HuH-7 (cell line): ENCODE measurements at places on chromosomes 7 and 10.

GRCh38 chr10:114684084-114684821 is 26.2 kb upstream of the ABLIM1 start:
- peak; percentile 20 for DNase-seq

DNA sequence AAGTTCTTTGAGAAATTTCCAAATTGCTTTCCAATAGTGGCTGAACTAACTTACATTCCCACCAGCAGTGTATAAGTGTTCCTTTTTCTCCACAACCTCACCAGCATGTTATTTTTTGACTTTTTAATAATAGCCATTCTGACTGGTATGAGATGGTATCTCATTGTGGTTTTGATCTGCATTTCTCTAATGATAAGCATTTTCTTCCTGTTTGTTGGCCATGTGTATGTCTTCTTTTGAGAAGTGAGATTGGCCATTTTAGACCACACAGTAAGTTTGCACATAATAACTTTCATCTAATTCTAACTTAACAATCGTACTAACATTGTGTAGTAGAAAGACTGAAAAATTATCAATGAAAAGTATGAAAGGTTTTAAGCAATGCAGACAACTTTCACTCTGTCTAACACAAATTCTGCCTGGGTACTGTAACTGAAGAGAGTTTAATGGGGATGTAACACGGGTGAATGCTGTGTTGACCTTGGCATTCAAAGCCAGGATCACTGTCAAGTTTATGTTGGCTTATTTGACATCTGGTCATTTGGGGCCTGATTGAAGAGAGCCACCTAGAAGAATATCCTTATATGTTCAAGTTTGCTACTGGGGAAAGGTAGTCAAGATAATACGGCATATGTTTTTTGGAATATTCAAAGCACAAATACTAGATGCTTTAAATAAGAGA is 50.4 kb downstream of the FAM171A1 start:
- no peak for DNase-seq

GRCh38 chr10:31272841-31273240 is 46.2 kb upstream of the ZEB1 start:
- no peak for DNase-seq

GRCh38 chr10:12689893-12690292 is 311.6 kb downstream of the CCDC3 start:
- no peak for DNase-seq

- no peak for DNase-seq
Measured at GRCh38 chr7:135207406-135208101, 3.8 kb downstream of the WDR91 start.

DNA sequence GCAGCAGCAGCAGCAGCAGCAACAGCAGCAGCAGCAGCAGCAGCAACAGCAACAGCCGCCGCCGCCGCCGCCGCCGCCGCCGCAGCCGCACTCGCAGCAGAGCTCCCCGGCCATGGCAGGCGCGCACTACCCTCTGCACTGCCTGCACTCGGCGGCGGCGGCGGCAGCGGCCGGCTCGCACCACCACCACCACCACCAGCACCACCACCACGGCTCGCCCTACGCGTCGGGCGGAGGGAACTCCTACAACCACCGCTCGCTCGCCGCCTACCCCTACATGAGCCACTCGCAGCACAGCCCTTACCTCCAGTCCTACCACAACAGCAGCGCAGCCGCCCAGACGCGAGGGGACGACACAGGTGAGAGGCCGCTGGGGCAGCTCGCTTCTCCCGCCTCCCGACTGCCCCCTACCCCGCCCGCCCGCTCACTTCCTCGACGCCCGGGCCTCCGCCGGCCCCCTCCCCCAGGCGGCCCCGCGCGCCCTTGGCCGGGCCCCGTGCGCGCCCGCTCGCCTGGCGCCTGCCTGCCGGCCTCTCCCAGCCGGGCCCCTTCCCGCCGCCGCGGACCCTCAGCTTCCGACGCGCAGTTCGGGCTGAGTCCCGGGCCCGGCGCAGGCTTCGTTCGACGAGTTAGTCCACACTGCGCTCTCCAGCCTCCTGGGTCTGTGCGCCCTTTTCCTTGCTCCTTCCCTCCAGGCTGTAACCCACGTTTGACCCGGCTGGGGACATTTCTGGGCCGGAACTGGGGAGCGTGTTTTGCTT is 882 bp downstream of the DLX6 start:
- DNase-seq, result peak; percentile 90
